ENCODE measurements at places on chromosomes 16 and 17.

- DNase-seq: no peak
These were observed 285.1 kb upstream of the CDH11 start for GRCh38 chr16:65406933-65407332.

DNA sequence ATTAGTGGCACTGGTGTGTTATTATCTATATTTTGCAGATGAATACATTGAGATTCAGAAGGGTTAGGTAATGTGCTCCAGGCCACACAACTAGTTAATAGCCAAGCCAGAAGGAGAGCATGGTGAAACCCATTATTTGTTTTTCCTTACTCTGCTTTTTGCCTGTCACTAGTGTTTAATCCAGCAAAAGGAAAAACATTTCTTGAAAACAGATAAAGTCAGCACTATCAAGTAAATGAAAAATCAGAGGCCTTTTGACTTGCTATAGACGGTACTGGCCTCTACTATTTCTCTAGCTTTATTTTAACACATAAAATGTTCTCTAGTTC is 4.8 kb downstream of the PITPNC1 start:
- no peak for DNase-seq

DNA sequence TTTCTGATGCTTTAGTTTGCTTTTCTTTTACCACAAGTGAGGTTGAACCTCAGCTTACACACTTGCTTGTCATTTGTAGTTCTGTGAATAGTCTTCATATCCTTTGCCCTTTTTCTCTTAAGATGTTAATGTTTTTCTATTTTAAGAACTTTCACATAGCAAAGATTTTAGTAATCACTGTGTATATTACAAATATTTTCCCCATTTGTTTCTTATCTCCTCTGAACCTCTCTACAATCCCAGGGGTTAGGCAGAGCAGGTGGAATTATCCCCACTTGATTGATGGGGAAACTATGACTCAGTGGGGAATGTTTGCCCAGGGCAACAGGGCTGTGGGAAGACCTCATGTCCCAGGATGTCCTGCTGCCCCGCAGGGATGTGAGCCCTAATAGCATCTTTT is 11.7 kb upstream of the MYH3 start:
- DNase-seq: no peak

GRCh38 chr17:61786088-61786487 is 77.2 kb downstream of the BRIP1 start:
- no peak for DNase-seq

GRCh38 chr16:82037666-82038065 is 2.6 kb downstream of the HSD17B2 start:
- DNase-seq: no peak

- no peak for DNase-seq
These were observed 39.0 kb downstream of the CUEDC1 start for GRCh38 chr17:57915985-57916757.

DNA sequence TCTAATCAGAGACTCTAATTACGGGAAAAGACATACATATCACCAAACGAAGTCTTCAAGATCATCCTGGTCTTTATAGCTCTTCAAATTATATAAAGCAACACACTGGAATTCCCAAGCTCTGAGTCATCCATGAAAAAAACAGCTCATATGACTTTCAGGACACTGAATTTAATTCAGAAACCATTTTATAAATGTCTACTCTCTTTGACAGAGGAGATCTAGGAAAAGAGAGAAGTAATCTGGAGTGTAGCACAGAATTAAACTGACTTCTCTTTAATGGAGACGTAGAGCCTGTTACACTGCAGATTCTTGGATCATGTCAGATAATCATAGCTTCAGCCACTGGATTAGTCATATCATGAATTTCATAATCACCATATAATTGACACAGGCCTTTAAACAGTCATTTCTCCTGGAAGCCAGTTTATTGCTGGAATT is 86.8 kb upstream of the WSB1 start:
- DNase-seq: no peak

DNA sequence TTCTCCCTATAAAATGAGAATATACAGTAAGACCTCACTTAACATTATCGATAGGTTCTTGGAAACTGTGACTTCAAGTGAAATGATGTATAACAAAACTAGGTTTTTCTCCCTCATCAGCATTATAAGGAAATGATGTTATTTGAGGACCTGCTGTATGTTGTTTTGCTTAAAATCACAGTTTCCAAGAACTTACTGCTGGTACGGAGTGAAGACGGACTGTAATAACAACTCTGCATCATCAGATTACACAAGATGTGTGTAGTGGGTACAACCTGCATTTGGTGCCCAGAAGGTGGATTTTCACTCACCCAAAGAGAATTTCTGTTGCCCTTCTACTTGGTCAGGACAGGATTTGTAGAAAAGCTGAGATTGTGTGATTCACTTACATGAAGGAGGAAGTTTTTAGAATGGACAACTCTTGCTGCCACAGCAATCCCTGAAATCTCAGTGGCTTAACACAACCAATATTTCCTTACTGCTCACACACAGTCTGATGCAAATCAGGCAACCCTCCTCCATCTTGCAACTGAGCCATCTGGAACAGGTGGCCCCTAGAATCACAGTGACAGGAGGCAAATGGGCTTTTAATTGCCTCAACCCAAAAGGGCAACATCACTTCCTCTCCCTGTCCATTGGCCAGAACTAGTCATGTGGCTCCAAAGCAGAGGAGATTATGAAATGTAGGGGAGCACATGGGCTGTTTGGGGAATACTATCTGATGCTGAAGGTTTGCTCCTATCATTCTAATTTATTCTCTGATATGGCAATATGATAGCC is 67.6 kb upstream of the CACNG5 start:
- DNase-seq: no peak

Measured in CD8-positive, alpha-beta memory T cell (primary cell).